Naive thymus-derived CD8-positive, alpha-beta T cell (primary cell): ENCODE measurements at places on chromosomes 6 and 20. TPM values are rescaled to one million over a fixed set of nuclear protein-coding genes. Genes with fewer than 3 reads are reported as not detected.

The HEY2 gene
- 0.60 TPM for total RNA-seq

The GFRAL gene
- total RNA-seq = not detected

The POU5F1 gene
- total RNA-seq = 0.85 TPM

The GHRH gene
- total RNA-seq = not detected

The PTK6 gene
- total RNA-seq = 0.16 TPM

The DEFB123 gene
- not detected for total RNA-seq

The BACH2 gene
- 126 TPM for total RNA-seq

The MDFI gene
- not detected for total RNA-seq

The E2F1 gene
- total RNA-seq = 1.4 TPM

The B3GAT2 gene
- total RNA-seq = not detected

The CYP39A1 gene
- total RNA-seq = not detected

The ADGRF5 gene
- total RNA-seq = not detected

The FAM83B gene
- total RNA-seq = not detected

The ABHD12 gene
- 27.4 TPM for total RNA-seq

The EEF1E1 gene
- 25.2 TPM for total RNA-seq

The CST5 gene
- not detected for total RNA-seq

The SLC44A4 gene
- total RNA-seq = not detected

The ZNF512B gene
- 17.7 TPM for total RNA-seq

The RIPK1 gene
- 31.0 TPM for total RNA-seq

The NOTCH4 gene
- 1.8 TPM for total RNA-seq

The VSX1 gene
- total RNA-seq = not detected

The C20orf202 gene
- total RNA-seq = 0.68 TPM

The BMP7 gene
- total RNA-seq = not detected

The TOX2 gene
- 0.31 TPM for total RNA-seq

The PRICKLE4 gene
- not detected for total RNA-seq

The MROH8 gene
- 0.71 TPM for total RNA-seq

The WFDC5 gene
- total RNA-seq = not detected

The IPCEF1 gene
- total RNA-seq = 98.8 TPM

The DLL1 gene
- total RNA-seq = 15.9 TPM

The DCBLD1 gene
- 8.0 TPM for total RNA-seq

The NMBR gene
- total RNA-seq = not detected

The ASIP gene
- total RNA-seq = not detected

The XKR7 gene
- total RNA-seq = not detected

The LTA gene
- total RNA-seq = 16.2 TPM

The TUBB gene
- total RNA-seq = 171 TPM

The ZC2HC1B gene
- total RNA-seq = not detected

The C6orf141 gene
- not detected for total RNA-seq

The SCRT2 gene
- not detected for total RNA-seq

The SLC17A1 gene
- total RNA-seq = not detected

The ZNF831 gene
- total RNA-seq = 28.0 TPM

The PAK5 gene
- not detected for total RNA-seq

The RSPO3 gene
- total RNA-seq = not detected

The TFAP2D gene
- not detected for total RNA-seq

The SOX4 gene
- total RNA-seq = 1.7 TPM

The SULF2 gene
- total RNA-seq = 0.65 TPM

The IER3 gene
- total RNA-seq = 17.0 TPM

The KIF16B gene
- 7.2 TPM for total RNA-seq

The TTK gene
- 0.91 TPM for total RNA-seq

The AP5S1 gene
- 14.5 TPM for total RNA-seq

The PSORS1C1 gene
- not detected for total RNA-seq

The LCA5 gene
- total RNA-seq = 0.49 TPM

The C20orf96 gene
- total RNA-seq = 4.7 TPM
